ENCODE measurements at places on chromosomes 3 and 15.

- no peak for DNase-seq
Observed at GRCh38 chr3:48511551-48511950, 7.6 kb upstream of the SHISA5 start.

DNA sequence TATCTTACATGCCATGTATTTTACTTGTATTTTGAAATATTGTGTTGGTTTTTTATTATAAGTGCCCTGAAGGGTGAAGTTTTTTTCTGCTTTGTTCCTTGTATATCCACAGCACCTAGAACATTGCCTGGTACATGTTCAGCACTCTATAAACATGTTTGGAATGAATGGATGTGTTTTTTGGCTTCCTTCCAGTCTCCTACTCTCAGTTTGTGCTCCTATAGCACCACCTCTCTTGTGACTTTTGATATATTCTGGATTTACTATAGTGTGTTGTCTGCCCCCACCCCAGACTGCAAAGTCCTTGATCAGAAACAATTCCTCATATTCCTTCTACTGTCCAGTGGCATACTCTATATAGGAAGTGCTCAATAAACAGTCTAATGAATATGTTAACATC lies 60.6 kb downstream of the PLCL2 start:
- no peak for DNase-seq

DNA sequence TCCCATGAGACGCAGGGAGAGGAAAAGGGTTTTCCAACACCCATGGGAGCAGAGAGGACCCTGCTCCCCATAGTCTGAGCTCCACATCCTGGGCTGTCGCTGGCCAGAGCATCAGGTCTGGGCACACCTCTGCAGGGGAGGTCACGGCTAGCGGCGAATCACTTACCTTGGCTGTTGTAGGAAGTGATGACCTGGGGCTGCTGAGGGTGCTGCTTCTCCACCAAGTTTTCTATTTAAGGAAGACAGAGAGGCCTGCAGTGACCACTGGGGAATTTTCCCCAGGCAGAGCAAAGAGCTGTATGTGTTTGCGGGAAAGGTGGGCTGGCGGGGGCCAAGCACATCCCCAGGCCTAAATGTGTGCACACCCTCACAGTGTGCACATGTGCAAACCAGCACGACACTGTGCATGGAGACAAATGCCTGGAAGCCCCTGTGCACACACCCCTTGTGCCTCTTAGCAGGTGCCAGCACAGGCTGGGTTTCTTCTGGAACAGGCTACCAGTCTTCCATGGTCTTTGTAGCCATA lies 7.6 kb downstream of the KY start:
- no peak for DNase-seq

DNA sequence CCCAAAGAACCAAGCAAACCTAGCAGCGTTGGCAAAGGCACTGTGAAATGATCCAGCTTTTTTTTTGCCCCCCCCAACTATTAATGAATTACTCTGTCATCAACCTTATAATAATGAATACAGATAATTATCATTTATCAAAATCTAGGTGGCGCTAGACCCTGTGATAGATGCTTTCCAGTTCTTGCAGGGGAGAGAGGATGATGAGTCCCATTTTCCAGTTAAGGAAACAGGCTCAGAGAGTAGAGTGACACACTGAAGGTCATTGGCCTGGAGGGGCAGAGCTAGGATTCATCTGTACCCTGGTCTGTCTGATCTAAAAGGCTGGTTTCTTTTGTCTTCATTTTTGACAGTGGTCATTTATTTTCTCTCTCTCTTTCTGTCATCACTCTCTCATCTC lies 5.0 kb downstream of the ACOX2 start:
- no peak for DNase-seq

- DNase-seq = no peak
Observed at GRCh38 chr15:61381501-61381900, 152.4 kb upstream of the RORA start.

DNA sequence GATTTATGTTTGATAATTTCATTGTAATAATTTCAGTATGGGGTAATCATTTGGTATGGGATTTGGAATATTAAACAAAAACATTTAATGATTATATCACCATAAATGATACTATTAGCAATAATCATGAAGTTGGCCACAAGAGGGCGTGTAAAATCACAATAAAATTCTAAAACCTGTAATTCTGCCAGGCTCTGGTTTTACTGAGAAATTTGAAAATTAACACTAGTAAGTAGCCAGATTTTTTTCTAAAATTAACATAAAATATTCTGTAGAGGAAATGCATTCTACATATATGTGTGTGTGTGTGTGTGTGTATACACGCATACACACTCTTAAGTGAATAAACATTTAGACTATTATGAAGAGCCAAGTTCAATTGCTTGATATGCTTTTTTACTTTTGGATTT lies 40.5 kb downstream of the FEZF2 start:
- no peak for DNase-seq

GRCh38 chr3:172355836-172356235 lies 92.4 kb downstream of the GHSR start:
- no peak for DNase-seq

- peak; percentile 1 for DNase-seq
Observed at GRCh38 chr3:111859974-111860859, 1.2 kb downstream of the PHLDB2 start.

DNA sequence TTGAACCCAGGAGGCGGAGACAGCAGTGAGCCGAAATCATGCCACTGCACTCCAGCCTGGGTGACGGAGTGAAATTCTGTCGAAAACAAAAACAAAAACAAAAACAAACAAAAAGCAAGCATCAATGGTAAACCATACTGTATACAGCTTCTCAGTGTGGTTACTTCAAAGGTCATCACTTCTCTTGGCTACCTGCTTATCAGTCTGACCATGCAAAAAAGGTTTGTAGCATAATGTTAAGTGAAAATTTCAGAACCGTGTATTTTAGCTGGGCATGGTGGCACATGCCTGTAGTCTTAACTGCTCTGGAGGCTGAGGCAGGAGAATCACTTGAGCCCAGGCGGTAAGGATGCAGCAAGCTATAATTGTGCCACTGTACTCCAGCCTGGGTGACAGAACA lies 4.2 kb downstream of the UBXN7 start:
- no peak for DNase-seq

- DNase-seq = no peak
Observed at GRCh38 chr3:167918008-167918596, 177.6 kb downstream of the GOLIM4 start.

DNA sequence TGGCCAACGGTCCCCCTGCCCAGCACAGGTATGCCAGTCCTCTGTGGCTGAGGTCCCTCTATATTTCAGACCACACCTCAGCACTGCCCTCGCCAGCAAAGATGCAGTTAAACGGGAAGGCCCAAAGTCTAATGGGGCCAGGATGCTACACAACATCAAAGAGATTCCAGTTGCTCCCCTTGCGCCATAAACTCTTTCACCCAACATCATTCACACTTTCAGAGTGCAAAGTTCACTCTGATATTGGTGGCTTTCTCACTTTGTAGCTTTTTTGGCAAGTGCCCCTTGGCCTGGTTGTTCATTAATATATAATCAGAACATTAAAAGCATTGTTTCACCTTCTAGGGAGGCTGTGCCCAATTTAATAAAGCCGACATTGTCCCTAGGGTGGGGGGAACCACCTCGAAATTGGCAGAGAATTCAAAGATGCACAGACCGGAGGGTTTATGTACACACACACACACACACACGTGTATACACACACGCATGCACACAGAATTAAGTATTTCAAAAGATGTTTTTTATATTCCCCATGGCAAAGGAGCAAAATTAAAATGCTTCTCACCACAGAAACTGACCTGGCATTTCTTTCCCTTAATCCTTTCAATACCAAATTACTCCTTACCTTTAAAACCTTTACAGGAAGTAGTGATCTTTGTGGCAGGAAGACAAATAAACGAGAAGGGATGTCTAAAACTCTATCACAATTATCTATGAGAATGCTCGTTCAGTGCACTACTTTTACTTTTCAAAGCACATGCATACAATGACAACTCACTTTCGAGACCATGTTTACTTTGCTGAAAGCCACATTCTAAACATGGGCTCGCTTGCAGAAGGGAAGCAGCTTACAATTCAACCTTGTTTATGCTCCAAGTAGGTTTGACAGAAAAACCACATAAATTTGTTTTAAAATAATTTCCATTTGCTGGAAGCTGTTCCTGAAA lies 19.5 kb downstream of the LRIG1 start:
- DNase-seq = no peak

GRCh38 chr3:55364421-55364820 lies 122.7 kb downstream of the WNT5A start:
- no peak for DNase-seq

GRCh38 chr3:162428192-162428591 lies 931.6 kb downstream of the OTOL1 start:
- DNase-seq = no peak

- no peak for DNase-seq
Observed at GRCh38 chr3:16060358-16060852, 114.1 kb upstream of the GALNT15 start.

DNA sequence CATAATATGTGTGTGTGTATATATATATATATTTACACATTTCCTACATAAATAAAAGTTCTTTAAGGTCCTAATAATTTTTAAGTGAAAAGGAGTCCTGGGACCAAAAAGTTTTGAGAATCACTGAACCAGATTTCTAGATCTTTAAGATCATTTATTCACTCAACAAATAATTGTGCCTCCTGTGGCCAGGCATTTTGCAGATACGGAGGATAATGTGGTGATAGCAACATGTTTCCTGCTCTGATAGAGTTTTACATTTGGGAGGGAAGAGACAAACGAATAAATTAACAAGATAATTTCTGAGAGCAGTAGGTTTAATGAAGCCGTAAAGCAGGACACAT lies 448 bp upstream of the RNF7 start:
- no peak for DNase-seq

DNA sequence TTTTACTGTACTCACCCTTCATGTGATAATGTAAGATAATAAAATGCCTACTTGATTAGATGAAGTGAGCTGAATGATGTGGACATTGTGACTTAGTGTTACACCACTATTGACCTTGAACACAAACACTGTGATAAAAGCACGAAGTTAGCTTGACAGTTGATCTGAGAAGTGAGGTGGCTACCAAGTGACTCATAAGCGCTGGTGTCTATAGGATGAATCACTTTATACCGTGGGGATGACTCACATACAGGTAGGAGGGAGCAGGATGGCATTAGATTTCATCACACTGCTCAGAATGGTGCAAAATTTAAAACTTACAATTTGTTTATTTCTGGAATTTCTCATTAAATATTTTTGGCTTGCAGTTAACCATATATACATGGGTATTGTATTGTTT lies 174.7 kb upstream of the CNTN3 start:
- DNase-seq = no peak

GRCh38 chr3:4741404-4742307 lies 237.6 kb upstream of the BHLHE40 start:
- no peak for DNase-seq
